ENCODE measurements at places on chromosomes 5 and 9.

DNA sequence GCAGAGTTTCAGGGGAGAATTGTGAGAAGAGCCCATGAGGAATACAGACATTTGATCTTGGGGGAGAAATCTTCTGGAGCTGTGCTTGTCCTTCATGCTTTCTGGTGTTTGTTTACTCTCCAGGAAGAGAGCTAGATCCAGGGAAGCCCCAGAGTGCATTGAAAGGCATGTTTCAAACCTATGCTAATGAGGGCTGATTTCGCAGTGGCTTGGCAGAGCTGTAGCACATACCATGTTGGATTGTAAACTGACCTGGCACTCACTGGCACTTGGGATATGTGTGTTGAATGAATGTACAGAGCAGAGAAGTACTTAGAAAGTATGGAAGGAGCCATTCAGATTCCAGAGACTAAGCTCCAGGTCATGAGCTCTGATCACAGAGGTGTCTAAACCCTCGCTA, 30.9 kb downstream of the TNFSF8 start:
- DNase-seq = no peak

DNA sequence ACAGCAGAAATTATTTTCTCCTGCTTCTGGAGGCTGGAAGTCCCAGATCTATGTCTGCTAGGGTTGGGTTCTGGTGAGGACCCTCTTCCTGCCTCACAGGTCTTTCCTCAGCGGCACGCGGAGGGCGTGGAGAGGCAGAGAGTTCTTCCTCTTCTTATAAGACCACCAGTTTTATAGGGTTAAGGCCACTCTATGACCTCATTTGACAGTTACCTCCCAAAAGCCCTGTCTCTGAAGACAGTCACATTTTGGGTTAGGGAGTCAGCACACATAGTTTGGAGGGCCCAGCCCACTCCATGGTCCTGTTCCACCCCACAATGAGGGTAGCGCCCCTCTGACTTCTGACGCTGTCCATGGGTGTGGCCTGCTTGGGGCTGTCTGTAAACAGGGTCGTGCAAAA, 46.7 kb downstream of the TRIP13 start:
- DNase-seq = no peak

GRCh38 chr5:31682851-31683250, 43.9 kb downstream of the PDZD2 start:
- DNase-seq = no peak

DNA sequence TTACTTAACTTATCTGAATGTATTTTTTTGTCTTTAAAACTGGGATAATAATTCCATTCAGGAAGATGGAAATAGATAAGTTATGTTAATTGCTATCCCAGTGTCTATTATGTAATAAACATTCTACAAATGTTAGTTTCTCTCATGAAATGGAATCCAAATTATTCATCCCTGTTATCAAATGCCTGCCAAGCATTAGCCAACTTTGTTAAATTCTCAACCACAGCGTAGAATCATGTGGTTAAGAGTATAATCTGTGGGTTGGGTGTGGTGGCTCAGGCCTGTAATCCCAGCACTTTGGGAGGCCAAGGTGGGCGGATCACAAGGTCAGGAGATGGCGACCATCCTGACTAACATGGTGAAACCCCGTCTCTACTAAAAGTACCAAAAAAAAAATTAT, 912.9 kb upstream of the SEMA6A start:
- DNase-seq = no peak

DNA sequence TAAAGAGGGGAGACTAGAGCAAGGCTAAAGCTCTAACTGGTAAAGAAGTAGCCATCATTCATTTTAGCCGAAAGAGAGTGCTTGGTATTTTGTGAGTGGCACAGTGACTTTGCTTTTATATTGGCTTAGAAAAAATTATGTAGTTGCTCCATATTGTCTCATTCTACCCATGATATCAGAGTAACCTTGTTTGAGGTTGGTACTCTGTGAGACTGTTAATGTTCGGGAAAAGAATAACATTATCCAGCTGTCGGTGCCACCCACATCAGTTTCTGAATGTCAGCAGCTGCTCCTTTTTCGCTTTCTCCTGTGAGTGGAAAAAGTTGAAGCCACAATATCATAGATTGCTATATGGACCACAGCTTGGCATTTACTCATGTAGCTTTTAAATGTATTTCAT, 376.4 kb upstream of the KCNN2 start:
- no peak for DNase-seq

- no peak for DNase-seq
These were observed 379.4 kb downstream of the SEMA5A start for GRCh38 chr5:9166202-9167112.

GRCh38 chr9:115941561-115942315, 211.9 kb upstream of the PAPPA start:
- no peak for DNase-seq

- no peak for DNase-seq
These were observed 307.9 kb downstream of the FBXL7 start for GRCh38 chr5:15807871-15808270.

- DNase-seq = no peak
These were observed 62.2 kb upstream of the ADAMTS2 start for GRCh38 chr5:179407191-179408175.

DNA sequence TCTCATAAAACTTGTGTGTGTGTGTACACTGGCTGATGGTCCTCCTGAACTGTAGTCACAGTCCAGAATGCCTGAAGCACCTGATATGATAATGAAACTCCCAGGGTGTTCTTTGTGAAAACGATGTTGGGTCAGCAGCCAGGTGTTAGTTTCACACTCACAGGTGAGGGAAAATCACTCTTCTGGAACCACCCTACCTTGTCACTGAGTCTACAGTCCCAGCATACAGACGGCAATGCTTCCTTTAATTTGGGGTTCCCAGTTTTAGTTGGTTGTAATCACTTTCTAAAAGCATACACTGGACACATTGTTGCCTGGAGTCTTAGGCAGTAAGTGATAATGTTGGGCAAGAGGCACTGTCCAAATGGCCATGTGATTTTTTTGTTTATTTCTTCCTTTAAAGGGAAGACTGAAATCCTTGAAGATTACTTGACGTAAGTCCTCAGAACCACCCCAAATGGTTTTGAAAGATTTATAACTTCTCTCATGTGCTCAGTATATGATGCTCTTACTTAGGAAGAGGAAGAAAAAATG, 18.2 kb upstream of the MGAT1 start:
- no peak for DNase-seq

GRCh38 chr9:88535226-88536022, 446 bp downstream of the NXNL2 start:
- DNase-seq = no peak

DNA sequence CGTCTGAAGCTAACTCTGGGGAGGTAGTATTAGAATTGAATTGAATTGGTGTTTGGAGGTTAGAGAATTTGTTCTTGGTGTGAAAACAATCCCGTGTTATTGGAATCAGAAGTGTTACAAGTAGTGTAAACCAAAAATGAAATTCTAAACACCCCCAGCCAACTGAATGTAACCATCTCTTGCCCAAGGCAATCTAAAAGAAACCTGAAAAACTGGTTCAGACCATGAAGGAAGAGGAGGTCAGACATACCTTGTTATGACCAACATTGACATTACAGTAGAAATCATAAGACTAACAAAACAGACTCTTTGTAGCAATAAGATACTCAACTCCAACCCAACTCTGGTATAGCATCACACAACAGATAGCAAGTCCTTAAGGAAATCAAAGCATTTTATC, 159.0 kb downstream of the TUSC1 start:
- DNase-seq = no peak

DNA sequence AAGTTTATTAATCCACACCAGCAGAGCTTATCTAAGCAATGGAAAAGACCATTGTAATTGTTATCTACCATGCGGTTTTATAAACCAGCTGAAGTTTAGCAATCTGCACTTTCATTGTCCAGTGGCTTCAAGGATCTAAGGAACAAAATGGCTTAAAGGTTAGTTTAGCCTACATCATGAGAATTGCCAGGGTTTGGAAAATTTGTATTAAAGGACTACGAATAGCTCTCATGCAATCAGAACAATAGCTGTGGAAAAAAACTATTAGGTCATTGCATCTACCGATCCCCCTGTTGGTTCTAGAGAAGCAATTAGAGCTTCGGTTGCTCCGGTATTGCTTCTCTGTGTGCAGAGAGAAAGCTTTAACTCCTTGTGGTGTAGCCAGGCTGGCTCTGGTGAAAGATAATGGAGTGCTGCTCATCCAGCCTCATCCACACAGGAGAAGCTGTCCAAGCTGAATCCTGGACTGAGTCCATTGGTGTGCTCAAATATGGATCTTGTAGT, 86.3 kb upstream of the SLC12A2 start:
- DNase-seq = no peak

- DNase-seq = no peak
These were observed 135.5 kb downstream of the CEMIP2 start for GRCh38 chr9:71632776-71633175.

GRCh38 chr5:119355244-119355638, 578 bp upstream of the TNFAIP8 start:
- DNase-seq = no peak

DNA sequence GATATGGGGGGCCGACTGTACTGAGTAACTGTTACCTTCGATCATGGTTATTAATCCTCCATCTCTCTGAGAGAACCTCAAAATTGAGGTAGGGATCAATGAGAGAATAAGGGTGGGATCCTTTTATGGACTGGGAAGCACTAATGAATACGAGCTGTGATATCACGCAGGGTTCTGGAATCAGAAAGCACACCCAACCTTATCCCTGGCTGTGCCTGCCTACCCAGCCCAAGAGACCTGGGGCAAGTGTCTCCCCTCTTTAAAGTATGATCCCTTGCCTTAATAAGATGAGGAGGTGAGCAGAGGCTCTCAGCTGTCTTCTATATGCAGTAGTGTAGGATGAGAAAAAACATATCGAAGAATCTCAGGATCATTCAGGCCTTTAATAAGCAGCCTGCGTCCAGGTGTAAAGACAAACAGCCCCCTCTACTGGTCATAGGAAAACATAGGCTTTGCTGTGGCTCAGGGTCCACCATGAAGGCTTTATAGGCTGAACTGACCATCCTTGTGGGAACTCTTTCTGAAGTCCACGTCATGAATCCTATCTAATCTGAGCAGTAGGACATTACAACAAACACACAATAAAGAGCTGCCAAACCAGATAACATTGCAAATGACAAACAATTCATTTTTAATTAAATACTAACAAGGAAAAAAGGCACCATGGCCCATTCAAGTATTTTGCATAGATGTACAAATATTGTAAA, 16.8 kb downstream of the NIPAL4 start:
- DNase-seq = peak; percentile 31

DNA sequence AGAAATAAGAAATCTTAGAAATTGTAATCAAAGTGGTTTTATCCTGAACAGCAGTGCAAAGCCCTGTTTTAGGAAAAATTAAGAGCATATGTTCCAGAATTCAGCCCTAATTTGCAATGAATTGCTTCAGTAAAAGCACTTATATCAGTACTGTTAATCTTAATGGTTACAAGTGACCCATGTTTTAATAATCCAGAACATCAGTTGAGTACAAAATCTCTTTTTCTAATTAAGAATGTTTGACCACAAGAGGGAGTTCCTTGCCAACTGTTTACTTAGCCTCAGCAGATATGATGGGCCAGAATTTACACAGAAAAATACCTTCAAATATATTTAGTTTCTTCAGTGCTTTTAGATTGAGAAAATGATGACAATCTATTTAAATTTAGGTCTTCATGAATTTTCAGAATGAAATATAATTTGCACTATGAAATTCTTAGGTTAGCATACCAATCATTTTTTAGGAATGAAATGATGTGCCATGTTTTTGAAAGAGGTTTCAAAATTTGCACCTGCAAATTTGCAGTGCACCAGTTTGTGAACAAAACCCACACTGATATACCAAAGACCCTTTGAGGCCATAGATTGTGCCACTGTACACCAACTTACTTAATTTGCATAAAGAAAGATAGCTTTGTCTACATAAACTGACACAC, 926.3 kb upstream of the ARRDC3 start:
- DNase-seq = no peak

GRCh38 chr5:155258161-155258560, 244.6 kb downstream of the KIF4B start:
- no peak for DNase-seq

DNA sequence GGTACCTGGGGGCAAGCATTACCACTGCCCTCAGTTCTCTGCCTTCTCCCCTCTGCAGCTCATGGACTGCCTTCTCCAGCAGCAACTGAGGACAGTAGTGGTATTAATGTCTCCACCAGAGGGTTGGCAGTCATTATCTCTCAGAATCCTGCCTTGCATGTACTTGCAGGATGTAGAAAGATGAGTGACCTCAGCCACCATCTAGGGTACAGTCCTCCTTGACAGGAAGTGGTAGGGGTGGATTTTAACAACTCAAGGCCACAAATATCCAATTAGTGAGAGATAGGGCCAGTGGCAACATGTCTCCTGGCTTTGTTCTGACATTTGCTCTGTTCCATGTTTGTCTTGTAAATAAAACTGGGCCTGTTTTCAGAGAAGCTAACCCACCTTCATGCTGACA, 47.2 kb downstream of the F2R start:
- no peak for DNase-seq

DNA sequence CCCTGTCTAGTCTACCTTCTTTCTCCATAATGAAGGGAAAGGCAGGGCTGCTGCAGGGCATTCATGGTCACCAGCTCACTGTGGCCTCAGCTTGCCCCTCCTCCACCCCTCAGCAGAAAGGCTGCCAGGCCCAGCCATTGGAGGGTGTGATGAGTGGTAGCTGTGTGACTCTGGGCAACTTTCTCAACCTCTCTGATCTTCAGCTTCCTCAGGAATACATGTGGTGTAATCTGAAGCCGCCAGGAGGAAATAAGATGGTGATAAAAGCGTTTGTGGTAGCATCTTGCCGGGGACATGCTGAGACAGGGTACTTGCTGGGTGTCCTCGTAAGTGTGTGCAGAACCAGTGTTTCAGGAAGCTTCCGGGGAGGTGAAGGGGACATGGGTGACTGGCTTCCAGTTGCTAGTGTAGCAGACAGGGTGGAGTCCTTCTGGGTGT, 9.8 kb downstream of the CXCL14 start:
- DNase-seq = no peak

- no peak for DNase-seq
These were observed 99.4 kb downstream of the TMEM174 start for GRCh38 chr5:73272351-73272750.

DNA sequence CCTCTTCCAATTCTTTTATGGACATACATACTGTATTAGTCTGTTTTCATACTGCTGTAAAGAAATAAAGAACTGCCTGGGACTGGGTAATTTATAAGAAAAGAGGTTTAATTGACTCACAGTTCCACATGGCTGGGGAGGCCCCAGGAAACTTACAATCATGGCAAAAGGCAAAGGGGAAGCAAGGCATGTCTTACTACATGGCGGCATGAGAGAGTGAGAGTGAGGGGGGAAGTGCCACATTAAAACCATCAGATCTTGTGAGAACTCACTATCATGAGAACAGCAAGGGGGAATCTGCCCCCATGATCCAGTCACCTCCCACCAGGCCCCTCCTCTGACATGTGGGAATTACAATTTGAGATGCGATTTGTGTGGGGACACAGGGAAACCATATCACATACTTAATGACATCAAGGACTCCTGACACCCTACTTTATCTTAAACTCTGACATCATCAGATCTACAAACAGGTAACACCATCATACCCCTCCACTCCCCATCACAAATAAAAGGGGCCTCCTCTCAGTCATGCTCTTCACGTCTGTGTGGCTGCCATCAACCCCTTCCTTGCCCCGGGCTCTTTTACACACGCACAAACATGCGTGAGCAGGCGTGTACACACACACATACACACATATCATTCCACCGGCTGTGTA, 9.7 kb downstream of the ANKRD33B start:
- DNase-seq = no peak
